ENCODE measurements at places on chromosomes 2 and 18. TPM values are rescaled to one million over a fixed set of nuclear protein-coding genes. Genes with fewer than 3 reads are reported as not detected.

DNA sequence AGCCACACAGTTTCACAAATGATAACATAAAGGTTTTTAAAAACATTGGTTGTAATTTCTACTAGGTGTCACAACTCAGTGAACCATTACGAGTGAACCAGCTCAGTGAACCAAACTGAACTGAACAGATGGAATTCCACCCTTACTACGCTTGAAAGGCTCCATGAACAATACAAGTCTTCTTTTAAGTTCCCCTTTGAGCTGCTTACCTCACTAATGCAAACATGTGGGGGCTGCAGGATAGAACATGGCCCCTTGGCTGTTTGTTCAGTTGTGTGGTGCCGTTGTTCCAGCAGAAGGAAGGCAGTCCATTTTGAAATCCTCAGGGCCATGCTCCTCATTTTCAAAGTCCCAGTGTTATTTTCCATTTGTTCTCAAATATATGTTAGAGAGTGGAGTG lies 30.7 kb upstream of the KLHL14 start:
- no peak for DNase-seq

GRCh38 chr2:155412598-155412997 lies 714.1 kb downstream of the KCNJ3 start:
- DNase-seq: no peak

Gene FOXI3
- total RNA-seq: not detected

DNA sequence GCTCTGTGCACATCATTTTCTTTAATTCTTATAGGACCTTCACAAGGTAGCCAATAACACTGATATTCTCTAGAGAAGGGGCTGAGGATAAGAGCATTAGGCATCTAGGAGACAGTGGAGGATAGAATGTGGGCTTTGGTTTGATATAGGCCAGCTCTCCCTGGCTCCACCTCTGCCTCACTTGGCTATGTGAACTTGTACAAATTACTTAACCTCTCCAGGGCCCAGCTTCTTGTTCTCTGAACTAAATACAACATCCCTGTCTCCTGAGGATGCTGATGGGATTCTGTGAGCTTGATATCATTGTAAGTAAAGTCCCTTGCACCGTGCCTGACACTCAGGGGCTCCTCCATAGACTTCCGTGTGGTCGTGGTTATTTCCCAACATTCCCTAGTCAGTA lies 87.3 kb downstream of the ACOXL start:
- no peak for DNase-seq

Gene LRPPRC
- 160 TPM for total RNA-seq

Gene WDCP
- 11.2 TPM for total RNA-seq

Gene TMEM163
- not detected for total RNA-seq

DNA sequence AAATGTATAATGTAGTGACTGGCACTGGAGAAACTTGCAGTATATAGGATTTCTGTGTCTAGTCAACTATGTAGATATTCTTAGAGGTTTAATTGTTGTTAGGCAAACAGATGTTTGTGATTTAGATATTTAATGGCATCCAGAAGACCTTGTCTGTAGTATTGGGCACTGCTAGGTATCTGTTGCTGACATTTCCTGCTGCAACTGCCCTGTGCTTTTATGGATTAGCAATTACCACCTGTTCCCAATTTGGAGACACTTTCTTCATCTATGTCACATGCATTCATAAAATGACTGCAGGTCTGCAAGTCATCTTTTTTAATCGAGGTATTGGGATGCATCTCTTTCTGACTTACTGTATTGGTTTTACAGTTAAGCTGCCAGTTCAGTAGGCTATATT lies 71.3 kb downstream of the ITGA4 start:
- no peak for DNase-seq

DNA sequence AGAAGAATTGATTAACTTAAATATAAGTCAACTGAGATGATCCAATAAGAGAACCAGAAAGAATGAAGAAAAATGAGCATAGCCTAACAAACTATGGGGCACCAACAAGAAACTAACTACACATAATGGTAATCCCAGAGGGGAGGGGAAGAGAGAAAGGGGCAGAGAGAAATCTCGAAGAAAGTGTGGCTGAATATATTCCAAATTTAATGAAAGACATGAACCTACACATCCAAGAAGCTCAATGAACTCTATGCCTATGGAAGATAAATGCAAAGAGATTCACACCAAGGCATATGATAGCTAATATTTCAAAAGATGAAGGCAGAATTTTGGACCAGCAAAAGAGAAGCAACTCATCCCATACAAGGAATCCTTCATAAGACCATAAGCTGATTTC lies 649.2 kb downstream of the ZEB2 start:
- no peak for DNase-seq

GRCh38 chr2:204260162-204260877 lies 285.0 kb upstream of the PARD3B start:
- peak; percentile 71 for DNase-seq

DNA sequence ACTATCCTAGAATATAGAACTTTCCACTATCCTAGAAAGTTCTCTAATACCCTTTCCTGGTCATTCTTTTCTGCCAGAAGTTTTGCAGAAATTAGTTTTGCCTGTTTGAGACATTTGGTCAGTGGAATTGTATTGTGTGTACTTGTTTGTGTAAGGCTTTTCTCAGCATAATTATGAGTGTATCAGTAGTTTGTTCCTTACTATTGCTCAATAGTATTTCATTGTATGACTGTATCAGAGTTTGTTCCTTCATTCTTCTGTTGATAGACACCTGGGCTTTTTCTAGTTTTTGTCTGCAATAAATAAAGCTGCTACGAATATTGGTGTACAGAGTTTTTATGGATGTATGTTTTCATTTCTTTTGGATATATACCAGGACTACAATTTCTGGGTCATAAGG lies 27.2 kb downstream of the CCDC138 start:
- no peak for DNase-seq

DNA sequence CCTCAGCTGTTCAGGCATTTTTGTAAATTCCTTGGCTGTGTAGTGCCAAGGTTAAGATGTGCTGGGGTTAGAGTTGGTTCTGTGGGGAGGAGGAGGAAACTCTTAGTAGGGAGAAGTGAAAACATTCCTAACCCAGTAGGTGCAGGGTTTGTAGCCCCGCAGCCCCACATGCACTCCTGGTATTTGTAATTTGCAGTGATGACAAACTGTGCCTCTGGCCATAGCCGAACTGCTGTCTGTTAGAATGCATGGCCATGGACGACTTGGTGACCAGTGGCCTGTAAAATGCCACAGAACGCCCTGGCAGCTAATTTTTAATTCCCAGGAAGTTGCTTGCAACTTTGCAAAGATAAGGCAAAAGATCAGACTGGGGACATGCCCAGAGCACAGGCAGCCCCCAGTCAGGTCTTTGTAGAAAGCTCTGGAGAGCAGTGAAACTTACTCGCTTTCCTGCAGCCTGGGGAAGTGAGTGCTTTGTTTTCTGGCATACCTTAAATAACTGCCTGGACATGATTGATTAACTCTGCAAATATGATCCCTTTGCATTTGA lies 38.4 kb downstream of the LYPD6B start:
- DNase-seq: no peak

Gene MC2R
- not detected for total RNA-seq

Gene DNAJC5G
- not detected for total RNA-seq

Gene OR6B2
- not detected for total RNA-seq

Gene MBP
- total RNA-seq: 31.6 TPM

Gene VWC2L
- not detected for total RNA-seq

- peak; percentile 75 for DNase-seq
Measured at GRCh38 chr18:33839452-33840211, 261.6 kb downstream of the ASXL3 start.

GRCh38 chr2:100050685-100051084 lies 91.7 kb downstream of the AFF3 start:
- DNase-seq: no peak
